Fibroblast of skin of abdomen (primary cell): ENCODE measurements at places on chromosomes 16 and 17.

DNA sequence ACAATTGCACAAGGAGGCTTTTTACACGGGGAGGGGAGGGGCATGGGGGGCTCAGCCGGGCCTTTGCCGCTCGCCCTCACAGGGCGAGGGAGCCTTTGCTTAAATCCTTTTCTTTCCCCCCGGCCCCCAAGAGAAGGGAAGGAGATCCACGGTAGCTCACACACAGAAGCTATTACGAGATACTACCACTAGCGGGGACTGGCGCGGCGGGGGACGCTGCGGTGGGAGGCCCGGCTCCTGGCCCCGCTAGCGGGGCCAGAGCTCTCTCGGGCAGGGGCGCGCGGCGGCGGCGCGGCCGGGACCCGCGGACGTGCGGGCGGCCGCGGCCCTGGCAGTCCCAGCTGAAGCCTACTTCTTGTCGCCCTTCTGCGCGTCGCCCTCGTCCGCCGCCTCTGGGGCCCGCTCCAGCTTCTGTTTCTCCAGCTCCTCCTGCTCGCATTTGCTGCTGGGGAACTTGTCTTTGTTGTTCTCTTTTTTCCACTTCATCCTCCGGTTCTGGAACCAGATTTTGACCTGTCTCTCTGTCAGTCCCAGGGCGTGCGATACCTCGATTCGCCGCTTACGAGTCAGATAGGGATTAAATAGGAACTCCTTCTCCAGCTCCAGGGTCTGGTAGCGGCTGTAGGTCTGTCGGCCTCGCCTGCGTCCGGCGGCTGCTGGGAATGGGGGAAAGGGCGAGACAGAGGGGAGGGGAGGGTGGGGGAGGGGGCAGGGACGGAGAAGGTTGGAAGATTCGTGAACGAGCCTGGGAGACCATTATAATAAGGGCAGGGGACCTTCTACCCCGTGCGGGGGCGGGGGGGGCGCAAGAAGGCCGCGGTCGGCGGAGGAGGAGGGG is 2.0 kb downstream of the HOXB8 start:
- no peak for DNase-seq

- DNase-seq = peak; percentile 37
Observed at GRCh38 chr16:67177743-67178699, 5.7 kb downstream of the MATCAP1 start.

GRCh38 chr17:68580236-68580770 is 20.9 kb downstream of the FAM20A start:
- DNase-seq = peak; percentile 58

GRCh38 chr16:3785413-3785812 is 68.1 kb upstream of the TRAP1 start:
- no peak for DNase-seq

DNA sequence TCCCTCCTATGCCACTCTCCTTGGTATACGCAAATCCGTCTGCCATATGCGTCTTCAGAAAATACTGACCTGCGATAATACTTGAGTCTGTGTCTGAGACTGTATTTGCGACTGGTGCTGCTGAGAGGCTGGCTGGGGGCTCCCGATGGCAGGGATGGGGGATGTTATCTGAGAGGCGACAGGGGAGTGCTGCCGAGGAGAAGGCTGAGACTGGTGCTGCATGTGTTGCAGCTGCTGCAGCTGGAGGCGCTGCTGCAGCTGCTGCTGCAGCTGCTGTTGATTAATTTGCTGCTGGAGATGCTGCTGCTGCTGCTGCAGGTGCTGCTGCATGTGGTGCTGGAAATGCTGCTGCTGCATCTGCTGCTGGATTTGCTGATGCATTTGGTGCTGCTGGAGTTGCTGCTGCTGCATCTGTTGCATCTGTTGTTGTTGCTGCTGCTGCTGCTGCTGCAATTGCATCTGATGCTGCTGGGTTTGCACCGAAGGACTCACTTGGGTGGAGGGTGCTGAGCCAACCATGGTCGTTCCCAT is 107.7 kb downstream of the TOX3 start:
- no peak for DNase-seq

- DNase-seq = peak; percentile 70
Observed at GRCh38 chr17:48241131-48241591, 133.6 kb downstream of the SNX11 start.
